ENCODE measurements at places on chromosomes 12 and 14.

- peak; percentile 21 for DNase-seq
Observed at GRCh38 chr12:58443273-58443980, 476.9 kb downstream of the LRIG3 start.

DNA sequence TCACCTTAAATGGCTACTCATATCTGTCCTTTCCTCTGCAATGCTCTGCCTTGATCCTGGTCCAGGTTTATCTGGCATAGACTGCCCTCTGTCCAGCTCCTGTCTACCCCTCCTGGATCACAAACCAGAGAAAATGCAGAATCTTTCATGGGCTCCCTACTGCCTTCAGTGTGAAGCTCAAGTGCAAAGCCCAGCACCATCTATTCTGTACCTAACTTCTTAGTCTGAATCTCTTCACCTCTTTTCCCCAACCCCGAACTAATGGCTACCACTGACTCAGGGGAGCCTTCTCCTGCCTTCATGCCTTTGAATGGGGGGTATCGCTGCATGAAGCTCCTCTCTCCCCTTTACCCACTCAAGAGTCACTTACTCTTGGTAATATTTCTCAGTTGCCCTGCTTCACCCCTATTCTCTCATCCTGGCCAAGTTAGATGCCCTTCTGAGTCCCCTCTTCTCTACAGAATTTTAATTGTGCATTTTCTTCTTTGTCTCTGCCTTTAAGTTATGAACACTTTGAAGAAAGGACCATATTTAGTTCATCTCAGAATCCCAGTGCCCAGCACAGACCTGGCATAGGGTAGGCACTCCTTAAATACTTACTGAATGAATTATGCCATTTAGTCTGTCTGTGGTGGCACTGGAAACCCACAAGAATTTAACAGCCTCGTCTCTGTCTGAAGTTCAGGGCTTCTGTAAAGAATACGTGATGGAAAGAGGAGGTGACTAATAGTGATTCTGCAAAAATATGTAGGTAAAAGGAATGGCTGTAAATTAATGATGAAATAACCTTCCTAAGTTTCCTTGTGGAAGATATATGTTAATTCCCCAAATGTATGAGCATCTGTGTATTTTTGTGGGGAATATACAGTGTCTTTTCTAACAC lies 191.3 kb upstream of the AMIGO2 start:
- DNase-seq = peak; percentile 97

- DNase-seq = no peak
Observed at GRCh38 chr12:3416159-3416558, 74.8 kb upstream of the PRMT8 start.

DNA sequence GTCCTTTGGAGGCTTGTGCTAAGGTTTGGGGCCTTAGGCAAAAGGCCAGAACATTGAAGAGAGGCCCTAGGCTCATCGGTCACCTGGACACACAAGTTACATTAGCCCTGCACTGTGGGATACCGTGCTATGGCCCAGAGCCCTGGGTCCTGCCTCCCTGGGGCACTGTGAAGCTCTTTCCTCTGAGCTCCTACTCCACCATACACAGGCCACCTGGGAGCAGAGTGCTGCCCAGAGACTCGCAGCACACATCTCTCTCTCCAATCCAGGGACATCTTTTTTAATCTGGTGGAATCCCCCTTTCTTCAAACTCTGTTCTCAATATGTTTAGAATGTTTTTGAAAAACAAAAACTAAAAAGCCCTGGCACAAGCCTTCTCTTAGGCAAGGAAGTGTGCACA lies 314.2 kb upstream of the RGS6 start:
- DNase-seq = no peak

- peak; percentile 13 for DNase-seq
Observed at GRCh38 chr12:83664650-83665049, 977.9 kb downstream of the TMTC2 start.

DNA sequence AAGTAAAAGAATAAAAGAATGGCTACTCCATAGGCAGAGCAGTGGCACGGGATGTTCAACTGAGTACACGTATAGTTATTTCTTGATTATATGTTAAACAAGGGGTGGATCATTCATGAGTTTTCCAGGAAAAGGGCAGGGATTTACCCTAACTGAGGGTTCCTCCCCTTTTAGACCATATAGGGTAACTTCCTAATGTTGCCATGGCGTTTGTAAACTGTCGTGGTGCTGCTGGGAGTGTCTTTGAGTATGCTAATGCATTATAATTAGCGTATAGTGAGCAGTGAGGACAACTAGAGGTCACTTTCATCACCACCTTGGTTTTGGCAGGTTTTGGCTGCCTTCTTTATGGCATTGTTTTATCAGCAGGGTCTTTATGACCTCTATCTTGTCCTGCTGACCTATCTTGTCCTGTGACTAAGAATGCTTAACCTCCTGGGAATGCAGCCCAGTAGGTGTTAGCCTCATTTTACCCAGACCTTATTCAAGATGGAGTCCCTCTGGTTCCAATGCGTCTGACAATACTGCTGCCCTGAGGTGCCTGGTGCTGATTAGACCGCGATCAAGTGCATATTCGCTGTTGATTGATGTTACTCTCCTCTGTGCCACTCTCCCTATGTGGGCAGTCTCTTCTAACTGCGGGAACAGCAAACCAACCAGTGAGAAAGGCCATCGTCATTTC lies 67.6 kb upstream of the AMN1 start:
- DNase-seq = no peak

- no peak for DNase-seq
Observed at GRCh38 chr14:56073799-56074198, 44.4 kb upstream of the PELI2 start.

DNA sequence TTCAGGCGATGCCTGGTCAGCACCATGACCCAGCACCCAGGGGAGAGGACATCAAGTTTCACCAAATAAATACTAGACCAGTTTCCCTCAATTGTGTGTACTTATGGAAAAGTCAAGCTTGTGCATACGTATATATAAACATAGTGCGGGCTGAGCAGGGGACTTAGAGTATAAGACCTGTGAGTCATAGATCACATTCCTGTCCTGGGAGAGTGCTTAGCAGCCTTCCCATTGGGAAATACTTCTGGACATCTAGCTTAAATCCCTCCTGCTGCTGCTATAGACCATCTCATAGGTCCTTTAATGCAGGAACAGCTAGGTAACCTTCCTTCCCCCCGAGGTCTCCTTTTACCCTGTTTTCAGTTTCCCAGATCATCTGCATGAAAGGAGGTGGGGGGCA lies 51.9 kb downstream of the PRMT8 start:
- no peak for DNase-seq

GRCh38 chr12:29012673-29013072 lies 136.4 kb upstream of the FAR2 start:
- DNase-seq = no peak

GRCh38 chr14:45065956-45066355 lies 18.0 kb upstream of the PRPF39 start:
- DNase-seq = no peak

- DNase-seq = no peak
Observed at GRCh38 chr12:23847857-23848256, 101.6 kb downstream of the SOX5 start.

DNA sequence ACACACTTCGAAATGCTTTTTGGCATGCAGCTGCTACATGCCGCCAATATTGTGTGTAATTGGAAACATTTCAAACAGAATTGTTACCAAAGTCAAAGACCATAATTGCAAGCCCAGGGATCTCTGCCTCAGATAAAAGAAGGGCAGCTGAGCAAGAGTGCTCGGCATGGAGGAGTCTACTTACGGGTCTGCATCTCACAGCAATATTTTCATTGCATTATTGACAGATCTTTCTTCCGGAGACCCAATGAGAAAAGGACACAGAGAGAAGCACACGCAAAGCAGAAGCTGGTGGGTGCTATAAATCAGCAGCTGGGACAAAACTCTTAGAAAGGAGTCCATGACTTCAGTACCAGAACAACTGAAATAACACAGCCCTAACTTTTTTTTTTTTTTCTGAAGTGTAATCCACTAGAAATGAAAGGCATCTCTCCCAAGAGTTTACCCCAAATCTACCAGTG lies 4.9 kb downstream of the PRICKLE1 start:
- DNase-seq = no peak

- DNase-seq = no peak
Observed at GRCh38 chr14:22073801-22074200, 400.2 kb upstream of the OR4E1 start.

- no peak for DNase-seq
Observed at GRCh38 chr14:67978749-67979148, 159.2 kb downstream of the RAD51B start.

DNA sequence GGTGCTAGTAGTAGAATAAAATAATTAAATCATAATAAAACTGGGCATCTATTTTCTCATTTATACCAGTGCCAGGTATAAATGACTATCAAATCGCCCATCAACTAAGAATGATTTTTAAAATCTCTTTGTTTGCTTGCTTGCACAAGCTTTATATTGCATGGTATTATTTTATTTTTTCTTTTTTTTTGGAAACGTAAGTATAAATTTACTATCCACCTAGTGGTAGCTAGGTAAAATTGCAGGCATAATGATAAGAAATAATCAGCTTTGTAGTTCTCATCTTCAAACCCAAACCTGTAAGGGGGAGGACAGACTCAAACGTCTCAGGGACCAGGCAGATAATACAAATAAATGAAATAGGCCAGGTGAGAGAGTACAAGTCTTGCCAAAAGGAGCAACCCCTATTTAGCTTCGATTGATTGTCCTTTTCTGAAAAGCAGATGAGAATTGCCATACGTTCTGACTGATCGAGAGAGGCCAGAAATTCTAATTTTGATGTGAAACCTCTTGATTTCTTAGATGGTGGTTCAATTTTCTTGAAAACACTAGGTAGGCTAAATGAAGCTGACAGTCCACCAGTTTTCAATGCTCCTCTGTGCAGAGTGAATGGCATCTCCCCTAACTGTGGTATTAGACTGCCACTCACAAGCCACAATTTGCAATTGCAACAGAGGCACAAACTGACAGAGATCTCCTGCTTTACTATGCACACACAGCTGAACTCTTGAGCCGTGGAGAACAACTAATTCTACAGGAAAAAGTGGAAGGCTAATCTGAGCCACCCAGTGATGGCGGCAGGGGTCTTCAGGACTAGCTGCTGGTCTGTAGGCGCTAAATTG lies 189.3 kb downstream of the DACT1 start:
- DNase-seq = no peak

GRCh38 chr14:47269756-47270492 lies 405.5 kb downstream of the MDGA2 start:
- peak; percentile 85 for DNase-seq

GRCh38 chr14:95255487-95255886 lies 64.2 kb downstream of the CLMN start:
- DNase-seq = peak; percentile 70

- DNase-seq = no peak
Observed at GRCh38 chr12:59763835-59764234, 168.0 kb downstream of the SLC16A7 start.

DNA sequence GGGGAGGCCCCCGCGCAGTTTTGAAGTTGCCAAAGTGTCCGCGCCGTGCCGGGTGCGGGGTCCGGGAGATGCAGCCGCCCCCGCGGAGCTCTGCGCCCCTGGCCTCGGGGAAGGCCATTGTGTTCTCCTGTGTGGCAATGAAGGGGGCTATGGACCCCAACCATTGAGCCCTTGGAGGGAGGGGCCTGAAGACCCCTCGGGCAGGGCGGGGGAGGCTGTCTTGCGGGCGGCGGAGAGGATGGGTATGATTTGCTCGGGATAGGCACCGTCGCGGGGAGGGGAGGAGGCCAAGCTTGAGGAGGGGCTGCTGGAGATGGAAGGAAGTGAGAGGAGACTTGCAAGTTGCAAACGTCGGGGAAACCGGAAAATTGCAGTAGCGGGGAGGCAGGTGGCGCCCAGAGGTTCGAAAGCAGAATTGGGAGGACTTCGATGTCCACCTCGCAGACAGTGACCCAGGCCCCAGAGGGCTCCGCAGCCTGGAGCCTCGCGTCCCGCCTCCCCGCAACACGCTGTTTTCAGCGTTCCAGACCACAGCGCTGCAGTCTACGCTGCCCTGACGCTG lies 25.4 kb downstream of the BCL11B start:
- DNase-seq = no peak

- DNase-seq = peak; percentile 83
Observed at GRCh38 chr14:74501135-74501614, 7.6 kb downstream of the ISCA2 start.

DNA sequence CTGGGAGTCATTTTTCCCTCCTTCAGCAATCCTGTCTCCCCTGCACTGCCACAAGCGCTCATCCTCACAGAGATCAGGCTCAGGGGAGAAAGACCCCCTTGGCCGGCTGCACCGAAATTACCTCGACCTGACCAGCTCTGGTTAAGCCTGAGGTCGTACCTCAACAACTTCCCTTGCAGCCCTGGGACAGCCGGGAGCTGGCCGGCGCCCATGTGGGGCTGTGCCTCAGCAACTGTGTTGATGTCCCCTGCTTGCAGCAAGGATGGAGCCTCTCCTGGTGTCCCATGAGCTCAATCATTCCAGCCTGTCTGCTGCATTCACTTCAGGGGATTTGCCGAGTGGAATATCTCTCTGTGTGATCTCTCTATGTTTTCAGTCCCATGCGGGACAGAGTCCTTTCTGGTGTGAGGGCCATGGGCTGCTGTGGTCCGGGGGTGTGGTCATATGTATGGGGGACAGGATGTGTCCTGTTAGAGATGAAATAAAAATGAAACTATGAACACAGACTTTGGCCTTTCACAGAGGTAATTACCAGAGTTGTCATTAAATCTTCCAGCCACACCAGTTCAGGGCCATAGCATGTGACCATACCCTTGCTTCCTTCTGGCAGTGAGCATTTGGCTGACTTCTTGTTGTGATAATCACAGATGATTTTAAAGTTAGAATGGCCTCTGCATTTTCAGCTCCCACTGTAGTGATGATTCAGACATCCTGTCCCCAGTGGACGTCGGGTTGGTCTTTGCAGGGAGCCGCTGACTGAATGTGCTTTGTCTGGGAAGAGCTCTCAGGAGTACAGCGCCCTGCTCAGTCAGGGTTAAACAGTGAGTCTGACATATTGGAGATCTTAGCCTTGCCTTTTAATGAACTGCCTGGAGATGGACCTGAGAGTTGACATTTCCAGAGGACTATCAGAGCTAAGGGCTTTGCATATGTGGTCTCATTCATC lies 405.9 kb downstream of the AACS start:
- no peak for DNase-seq

DNA sequence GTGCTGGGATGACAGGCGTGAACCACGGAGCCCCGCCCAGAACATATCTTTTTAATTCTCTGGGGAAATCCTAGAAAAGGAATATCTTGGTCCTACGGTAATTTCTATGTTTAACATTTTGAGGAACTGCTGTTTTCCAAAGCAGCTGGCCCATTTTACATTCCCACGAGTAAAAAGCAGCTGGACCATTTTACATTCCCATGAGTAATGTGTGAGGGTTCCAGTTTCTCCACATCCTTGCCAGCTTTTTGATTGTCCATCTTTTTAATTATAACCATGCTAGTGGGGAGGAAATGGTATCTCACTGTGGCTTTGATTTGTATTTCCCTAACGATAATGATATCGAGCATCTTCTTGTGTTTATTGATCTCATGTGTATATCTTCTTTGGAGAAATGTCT lies 4.4 kb upstream of the P2RX4 start:
- no peak for DNase-seq

Data from fibroblast of skin of abdomen (primary cell).